ACHN (cell line): ENCODE measurements at places on chromosomes 2 and 18.
A peak's percentile ranks its signal among the peaks of the same experiment; 100 is the strongest.

DNA sequence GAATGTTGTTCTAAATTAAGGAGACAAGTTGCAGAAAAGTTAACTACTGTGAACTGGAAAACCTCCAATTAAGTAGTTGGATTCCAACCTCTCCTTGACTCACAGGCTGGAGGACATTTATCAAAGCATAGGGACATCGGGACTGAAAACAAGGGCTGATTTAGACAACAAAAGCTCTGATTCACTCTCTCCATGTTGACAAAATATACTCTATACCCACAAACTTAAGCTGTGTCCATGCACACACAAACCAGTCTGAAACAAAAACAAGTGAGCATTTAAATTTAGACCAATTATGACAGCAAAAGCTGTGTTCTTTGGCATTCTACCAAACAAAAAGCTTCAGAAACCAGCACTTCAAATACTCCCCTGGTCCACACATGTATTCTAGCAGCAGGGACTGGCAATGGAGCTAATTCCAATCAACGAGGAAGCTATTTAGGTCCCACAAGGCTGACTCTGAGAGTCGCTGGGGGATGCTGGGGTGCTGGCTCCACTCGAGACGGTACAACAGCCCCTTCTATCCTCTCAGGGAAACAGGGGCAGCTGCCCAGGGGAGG, 71.4 kb downstream of the NXPH2 start:
- no peak for DNase-seq

- no peak for DNase-seq
Observed at GRCh38 chr2:184203661-184204060, 394.7 kb upstream of the ZNF804A start.

GRCh38 chr2:227939271-227940027, 68.0 kb downstream of the DAW1 start:
- peak; percentile 55 for DNase-seq

- DNase-seq = no peak
Observed at GRCh38 chr2:2889141-2889540, 488.5 kb downstream of the EIPR1 start.

GRCh38 chr2:148132412-148132811, 111.5 kb downstream of the MBD5 start:
- DNase-seq = peak; percentile 32

GRCh38 chr18:48715711-48716361, 177.0 kb downstream of the CTIF start:
- DNase-seq = no peak

DNA sequence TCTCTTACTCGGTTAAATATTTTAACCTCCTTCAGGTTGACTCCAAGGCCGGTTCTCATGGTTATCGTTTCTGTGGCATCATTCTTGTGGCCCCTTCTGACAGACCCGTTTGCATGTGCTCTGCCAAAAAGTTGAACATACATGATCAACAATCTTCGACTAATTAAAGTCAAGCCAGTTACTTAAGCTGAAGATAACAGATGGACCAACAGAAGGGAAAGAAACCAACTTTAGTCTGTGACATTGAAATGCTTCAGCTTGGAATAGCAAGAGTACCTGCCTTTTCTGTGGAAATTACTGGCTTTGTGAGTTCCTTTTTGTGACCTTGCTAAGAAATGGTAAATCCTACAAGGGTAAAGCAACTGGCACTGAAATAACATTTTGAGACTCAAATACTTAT, 1429.1 kb downstream of the LRP1B start:
- no peak for DNase-seq

DNA sequence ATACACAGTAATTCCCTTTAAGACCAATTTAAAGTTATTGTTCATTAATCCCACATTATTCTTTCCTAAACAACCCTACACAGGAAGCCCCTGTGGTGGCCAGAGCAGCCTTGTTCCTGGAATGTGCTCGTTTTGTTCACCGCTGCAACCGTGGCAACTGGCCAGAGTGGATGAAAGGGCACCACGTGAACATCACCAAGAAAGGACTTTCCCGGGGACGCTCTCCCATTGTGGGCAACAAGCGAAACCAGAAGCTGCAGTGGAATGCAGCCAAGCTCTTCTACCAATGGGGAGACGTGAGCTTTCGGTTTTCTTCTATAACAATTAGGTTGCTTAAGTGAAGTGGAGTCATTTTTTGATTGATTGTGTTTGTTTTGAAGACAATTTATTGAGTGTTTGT, 101.0 kb downstream of the UNC80 start:
- no peak for DNase-seq

GRCh38 chr2:223954401-223954800, 2.9 kb upstream of the MRPL44 start:
- DNase-seq = peak; percentile 24

DNA sequence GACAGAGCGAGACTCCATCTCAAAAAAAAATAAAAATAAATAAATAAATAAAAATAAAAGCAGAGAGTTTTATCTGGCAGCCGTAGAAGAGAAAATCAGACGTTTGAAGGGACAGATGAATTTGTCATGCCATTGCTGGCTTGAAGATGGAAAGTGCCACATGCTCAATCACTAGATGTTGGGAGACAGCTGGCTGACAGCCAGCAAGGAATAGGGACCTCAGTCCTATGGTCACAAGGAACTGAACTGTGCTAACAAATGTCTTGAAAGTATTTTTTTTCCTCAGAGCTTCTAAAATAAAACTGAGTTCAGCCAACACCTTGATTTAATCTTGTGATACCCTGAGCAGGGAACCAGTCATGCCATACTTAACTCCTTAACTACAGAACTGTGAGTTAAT, 65.4 kb downstream of the DTNA start:
- no peak for DNase-seq

GRCh38 chr2:33839791-33840190, 240.7 kb upstream of the FAM98A start:
- DNase-seq = no peak
